ENCODE measurements at places on chromosomes 3 and 15.

- DNase-seq = no peak
Measured at GRCh38 chr3:111724694-111725093, 129.5 kb upstream of the ZBED2 start.

GRCh38 chr3:136194409-136195257, 1.5 kb downstream of the MSL2 start:
- DNase-seq = no peak

- DNase-seq = no peak
Measured at GRCh38 chr3:49566312-49566711, 12.0 kb downstream of the BSN start.

DNA sequence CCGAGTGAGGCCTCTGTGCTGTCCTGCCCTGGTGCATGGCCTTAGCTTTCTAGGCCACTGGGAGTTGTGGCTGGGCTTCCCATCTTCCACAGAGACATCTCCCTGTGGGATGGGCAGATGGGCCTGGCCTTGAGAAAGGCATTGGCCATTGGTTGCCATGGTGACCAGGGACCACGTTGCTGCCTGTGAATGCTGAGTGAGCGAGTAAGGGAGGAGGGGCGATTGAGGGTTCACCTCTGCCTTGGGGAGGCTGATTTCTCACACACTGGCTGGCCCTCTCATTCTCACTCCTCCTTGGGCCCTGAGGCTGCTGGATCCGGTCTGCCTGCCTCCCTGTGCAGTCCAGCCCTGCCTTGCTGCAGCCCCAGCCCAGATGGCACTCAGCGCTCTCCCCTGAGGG, 26.4 kb upstream of the DOCK3 start:
- DNase-seq = no peak

- no peak for DNase-seq
Measured at GRCh38 chr3:104746056-104746455, 620.7 kb upstream of the ALCAM start.

- DNase-seq = no peak
Measured at GRCh38 chr3:10726787-10727186, 89.2 kb upstream of the SLC6A11 start.

- DNase-seq = no peak
Measured at GRCh38 chr3:66261355-66261754, 40.6 kb downstream of the SLC25A26 start.

DNA sequence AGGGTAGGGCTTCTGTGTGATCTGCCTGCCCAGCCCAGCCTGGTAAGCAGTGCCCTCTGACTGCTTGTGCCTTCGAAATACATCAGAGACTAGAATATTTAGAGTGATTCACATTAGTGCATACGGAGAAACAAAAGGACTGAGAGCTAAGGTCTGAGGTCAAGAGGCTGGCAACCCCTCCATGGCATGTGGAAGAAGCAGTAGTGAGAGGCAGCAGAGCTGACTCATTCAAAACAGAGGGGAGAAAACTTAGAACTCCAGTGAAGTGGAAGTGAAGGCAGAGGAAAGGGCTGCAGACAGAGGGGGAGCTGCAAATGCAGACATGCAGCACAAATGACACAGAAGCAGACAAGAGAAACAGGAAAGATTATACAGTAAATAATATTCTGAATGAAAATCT, 61.6 kb downstream of the ULK4 start:
- DNase-seq = no peak

DNA sequence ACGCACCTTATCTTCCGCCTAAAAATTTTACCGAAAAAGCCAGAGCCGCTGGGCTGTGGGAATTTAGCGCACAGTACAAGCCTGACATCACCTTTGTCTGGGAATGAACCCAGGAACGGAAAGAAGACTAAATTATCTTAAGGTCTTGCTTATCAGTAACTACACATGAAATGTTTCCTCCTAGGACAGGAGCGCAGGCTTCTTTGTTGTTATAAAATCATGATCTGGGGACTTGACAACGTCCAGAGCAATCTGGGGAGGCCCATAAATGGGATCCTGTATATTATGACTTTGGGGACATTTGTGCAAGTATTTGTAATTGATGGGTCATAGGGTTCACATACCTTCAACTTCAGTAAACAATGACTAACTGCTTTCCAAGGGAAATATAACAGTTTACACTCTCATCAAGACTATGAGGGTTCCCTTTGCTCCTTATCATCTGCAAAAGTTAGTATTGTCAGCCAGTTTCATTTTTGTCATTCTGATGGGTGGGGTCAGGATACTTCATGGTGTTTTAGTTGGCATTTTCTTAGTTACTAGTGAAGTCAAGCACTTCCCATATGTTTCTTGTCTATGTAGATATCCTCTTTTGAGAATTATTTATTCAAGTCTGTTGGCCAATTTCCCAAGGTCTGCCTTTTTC, 213.9 kb upstream of the PFN2 start:
- DNase-seq = no peak

GRCh38 chr3:4751502-4752101, 227.6 kb upstream of the BHLHE40 start:
- DNase-seq = no peak

- no peak for DNase-seq
Measured at GRCh38 chr3:58077596-58078285, 69.5 kb downstream of the FLNB start.

GRCh38 chr3:171113716-171114115, 87.2 kb upstream of the SLC2A2 start:
- no peak for DNase-seq

DNA sequence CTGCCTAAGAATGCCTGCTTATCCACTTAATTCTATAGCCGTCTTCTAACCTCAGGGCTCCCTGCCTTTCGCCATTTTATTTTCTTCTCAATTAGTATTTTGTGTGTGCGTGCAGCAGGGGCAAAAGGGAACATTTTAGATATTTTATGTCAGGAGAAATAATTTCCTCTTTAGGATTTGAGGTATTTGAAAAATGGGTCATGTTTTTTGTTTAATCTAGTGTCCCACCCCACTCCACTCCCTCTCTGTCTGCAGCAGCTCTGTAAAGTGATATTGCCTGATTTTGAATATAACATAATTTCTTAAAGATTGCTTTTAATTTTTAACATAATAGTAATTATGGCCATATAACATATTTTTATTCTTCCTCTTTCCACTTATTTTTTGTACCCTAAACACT, 593.2 kb upstream of the DPPA4 start:
- no peak for DNase-seq

- no peak for DNase-seq
Measured at GRCh38 chr15:57503051-57503702, 88.5 kb upstream of the MYZAP start.

DNA sequence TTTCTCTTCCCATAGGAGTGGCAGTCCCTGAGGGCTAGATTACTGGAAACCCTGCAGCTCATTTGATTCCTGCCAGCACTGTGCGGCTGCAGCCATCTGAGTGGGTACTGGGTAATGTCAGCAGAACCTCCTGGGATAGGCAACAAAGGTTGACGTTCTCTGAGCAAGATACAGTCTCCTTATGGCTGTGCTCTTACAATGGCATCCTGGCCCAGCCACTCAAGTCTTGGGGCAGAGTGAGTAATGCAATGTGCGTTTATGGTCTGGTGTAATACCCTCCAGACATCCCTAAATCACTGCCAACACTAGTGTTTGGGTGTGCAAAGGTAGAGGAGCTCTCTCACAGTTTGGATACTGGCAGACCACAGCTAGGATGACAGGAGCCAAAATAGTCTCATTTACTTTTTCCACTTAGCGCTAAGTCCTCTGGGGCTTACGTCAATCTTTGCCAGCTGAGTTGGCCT, 775.8 kb downstream of the ZNF385D start:
- no peak for DNase-seq

DNA sequence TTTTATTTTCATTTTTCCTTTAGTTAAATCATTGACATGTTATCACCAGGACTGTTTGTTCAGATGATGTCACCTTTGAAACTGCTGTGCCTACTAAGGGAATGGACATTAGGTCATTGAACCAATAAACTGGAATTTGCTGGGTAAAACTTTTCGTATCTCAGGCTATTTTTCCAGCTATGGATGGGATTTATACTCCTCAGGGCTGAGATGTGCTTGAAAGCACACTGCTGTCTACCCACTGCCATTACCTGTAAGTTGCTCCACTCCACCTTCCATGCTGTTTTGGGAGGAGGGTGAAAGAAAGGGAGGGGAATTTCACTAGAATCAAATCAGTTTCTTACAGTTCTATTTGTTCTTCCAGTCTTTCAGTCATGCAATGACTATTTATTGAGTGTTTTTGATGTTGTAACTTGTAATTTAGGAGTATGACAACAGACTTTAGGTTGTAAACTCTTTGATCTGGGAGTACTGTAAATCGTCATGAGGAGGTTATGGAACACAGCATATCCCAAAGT, 11.3 kb downstream of the EHD4 start:
- no peak for DNase-seq

DNA sequence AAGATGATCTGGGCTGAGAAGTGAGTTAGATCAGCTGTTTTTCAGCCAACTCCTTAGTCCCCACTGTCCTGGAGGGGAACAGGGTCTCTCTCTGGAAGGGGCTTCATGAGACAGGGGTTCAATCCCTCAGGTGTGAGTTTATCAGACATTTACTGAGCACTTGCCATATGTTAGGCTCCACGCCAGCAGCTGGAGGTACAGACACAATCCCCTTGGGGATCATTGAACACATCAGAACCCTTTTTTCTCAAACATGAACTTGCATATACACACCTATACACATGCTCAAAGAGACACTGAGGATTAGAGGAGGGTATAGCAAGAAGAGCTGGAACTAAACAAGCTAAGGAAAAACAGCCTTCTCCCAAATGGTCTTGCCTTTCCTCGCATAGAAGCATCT, 5.5 kb upstream of the BMF start:
- DNase-seq = no peak
